Activated naive CD8-positive, alpha-beta T cell treated with anti-CD3 and anti-CD28 coated beads, Interleukin-2, amount 10 ng/mL, durations not matched to agents 7 days and 5 days (primary cell): ENCODE measurements at places on chromosomes 4 and X. TPM values are rescaled to one million over a fixed set of nuclear protein-coding genes. Genes with fewer than 3 reads are reported as not detected.

GRCh38 chr4:105306158-105306781 lies 159.6 kb downstream of the TET2 start:
- no peak for DNase-seq
- peak overlapping the region; percentile 40 for H3K27ac ChIP-seq
- H3K36me3 ChIP-seq = peaks cover 4% of the 10 kb centered on the region
- peak overlapping the region; percentile 49 for H3K4me3 ChIP-seq
- no peaks in the 10 kb centered on the region for H3K27me3 ChIP-seq

- peaks cover 3% of the 10 kb centered on the region for H3K27me3 ChIP-seq
- H3K36me3 ChIP-seq = no peaks in the 10 kb centered on the region
- no peak for DNase-seq
- H3K4me3 ChIP-seq = no peak overlapping the region
These were observed 121.2 kb upstream of the MID1 start for GRCh38 chrX:10741550-10741949.

DNA sequence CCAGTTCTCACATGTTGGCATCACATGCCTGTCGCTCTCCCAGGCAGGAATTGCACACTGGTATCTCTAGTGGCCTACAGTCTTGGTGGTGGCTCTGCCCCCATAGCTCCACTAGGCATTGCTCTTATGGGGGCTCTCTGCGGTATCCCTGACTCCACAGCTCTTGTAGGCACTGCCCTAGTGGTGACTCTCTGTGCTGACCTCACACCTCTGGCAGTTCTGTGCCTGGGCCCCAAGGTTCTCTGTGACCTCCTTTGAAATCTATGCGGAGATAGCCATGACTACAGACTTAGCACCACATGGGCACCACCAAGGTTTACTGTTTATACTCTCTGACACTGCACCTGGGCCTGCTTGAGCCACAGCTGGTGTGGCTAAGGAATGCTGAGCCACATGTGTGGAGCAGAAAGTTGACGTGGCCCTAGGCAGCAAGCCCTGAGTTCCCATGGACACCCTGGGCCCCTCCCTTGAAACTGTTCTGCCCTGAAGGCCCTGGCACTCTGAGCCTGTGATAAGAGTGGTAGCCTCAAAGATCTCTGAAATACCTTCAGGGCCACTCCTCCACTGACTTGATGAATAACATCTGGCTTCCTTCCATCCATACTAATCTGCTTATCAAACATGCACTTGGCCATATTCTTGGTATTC lies 8.0 kb downstream of the SLC9B1 start:
- no peak for DNase-seq
- H3K27ac ChIP-seq = no peak overlapping the region
- no peaks in the 10 kb centered on the region for H3K27me3 ChIP-seq
- no peak overlapping the region for H3K4me3 ChIP-seq
- no peaks in the 10 kb centered on the region for H3K36me3 ChIP-seq

- H3K4me3 ChIP-seq = no peak overlapping the region
- no peak overlapping the region for H3K27ac ChIP-seq
- no peaks in the 10 kb centered on the region for H3K27me3 ChIP-seq
- no peaks in the 10 kb centered on the region for H3K4me1 ChIP-seq
- H3K36me3 ChIP-seq = no peaks in the 10 kb centered on the region
These were observed 36.7 kb downstream of the HMGB3 start for GRCh38 chrX:151019856-151020255.

The CXCL5 gene
- not detected for total RNA-seq

DNA sequence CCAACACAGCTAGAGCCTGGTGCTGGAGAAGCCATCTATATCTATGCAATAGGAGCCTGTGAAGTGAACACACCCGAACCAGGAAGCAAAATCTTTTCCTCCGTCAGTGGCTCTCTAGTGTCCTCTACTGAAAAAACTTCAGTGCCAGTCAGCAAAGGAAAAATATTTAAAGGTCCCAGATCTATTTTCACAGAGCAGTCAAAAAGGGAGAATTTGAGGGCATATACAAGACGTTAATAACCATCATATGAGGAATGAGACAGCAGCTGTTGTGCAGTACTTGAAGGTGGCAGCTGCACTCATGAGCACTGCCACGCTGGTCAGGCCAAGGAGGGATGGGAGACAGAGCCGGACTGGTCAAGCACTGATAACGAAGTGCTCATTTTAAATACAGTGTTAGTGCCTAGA lies 14.4 kb downstream of the MCUB start:
- DNase-seq = no peak
- peaks cover 47% of the 10 kb centered on the region for H3K36me3 ChIP-seq
- H3K4me3 ChIP-seq = peak overlapping the region; percentile 39
- no peaks in the 10 kb centered on the region for H3K27me3 ChIP-seq
- no peak overlapping the region for H3K27ac ChIP-seq
- H3K4me1 ChIP-seq = peaks cover 37% of the 10 kb centered on the region

DNA sequence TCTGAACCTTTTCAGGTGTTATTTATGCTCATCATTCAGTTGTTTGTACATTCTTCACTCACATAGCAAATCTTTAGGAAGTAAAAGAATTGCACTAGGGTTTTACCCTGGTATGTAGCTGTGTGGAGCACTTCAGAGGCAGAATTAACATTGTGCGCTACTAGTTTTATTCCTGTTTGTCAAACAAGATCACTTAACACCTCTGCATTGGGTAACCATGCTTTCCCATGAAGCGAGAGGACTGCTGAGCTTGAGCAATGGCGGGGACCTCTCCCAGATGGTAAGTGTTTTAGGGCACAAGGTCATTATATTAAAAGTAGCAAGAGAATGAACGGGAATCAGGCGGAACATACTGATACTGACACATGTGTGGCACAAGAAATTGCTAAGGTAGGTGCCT lies 59.2 kb downstream of the SHROOM3 start:
- H3K27me3 ChIP-seq = peaks cover 6% of the 10 kb centered on the region
- no peak overlapping the region for H3K27ac ChIP-seq
- H3K4me3 ChIP-seq = no peak overlapping the region
- H3K4me1 ChIP-seq = no peaks in the 10 kb centered on the region
- no peaks in the 10 kb centered on the region for H3K36me3 ChIP-seq
- no peak for DNase-seq

The MAGEC3 gene
- not detected for total RNA-seq
